CD4-positive, alpha-beta T cell treated with Interleukin-4 for 1 hour (primary cell): ENCODE measurements at places on chromosomes 16 and 17.

DNA sequence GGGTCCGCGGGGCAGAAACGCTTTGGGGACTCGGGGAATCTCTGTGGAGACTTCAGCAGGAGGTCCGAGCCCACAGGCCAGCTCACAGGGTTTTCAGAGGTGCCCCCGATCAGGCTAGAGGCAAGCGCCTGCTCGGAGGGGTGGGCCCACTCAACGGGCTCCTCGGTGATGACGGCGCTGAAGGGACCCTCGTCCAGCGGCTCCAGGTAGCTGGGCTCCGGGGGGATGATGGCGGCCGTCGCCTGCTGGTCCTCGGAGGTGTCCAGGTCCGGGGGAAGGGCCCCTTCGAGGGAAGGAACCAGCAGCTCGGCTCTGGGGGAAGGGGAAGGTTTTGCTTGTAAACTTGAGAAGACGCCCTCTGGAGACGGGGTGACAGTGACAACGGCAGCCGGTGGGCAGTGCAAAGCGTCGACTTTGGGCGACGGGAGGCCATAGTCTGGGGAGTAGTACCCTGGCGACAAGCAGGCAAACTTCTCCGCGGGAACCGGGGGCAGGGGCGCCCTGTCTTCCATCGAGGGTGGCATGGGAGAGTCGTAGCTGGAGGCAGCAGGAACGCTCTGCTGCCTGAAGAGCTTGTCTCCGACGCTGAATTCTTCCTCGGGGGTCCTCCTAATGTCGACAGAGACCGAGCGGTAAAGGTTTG, 63.2 kb downstream of the ZNF778 start:
- no peak for DNase-seq

DNA sequence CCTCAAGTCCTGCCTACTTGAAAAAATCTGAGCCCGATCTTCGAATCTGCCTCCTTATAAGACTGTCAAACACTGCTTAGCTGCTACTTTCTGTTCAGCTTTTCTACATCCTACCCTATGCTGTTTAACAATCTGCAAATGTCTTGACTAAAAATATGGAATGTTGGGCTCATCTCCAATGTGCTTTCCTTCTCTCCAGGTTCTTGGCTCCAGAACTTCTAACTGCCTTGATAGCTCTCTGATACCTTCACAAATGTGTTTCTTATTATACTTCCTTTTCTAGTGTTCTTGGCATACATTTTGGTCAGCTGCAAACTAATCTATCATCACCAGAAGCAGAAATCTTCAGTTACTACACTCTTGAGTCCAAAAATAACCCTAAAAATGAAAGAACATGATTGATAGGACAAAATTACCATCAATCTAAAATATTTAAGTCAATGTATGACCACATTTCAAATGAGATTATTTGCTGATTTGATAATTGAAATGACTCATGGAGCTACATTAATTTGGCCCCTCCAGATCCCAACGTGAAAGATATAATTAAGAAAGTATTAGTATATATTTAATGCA, 372.3 kb upstream of the MON1B start:
- DNase-seq: no peak

DNA sequence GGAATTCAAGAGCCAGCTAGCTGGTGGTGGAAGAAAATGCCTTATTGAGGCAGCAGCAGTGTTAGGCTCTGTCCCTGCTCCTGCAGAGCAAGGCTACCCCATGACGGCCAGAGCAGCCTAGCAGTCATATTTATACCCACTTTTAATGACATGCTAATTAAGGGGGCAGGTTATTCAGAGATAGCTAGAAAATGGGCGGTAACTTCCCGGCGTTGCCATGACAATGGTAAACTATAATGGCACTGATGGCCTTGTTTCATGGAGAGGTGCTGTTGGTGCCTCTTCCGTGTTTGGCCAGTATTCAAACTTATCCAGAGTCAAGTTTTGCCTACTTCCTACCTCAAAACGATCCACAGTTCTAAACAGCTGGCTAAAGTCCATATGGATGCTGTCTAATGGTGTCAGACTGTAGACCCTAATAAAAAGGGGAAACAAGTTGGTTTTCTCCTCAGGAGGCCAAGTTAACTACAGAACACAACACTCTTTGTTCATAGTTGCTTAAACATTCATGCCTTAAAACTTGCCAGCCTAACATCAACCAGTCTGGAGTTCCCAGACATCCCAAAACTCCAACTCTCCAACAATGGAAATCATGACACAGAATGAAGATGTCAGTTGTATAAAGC, 3.7 kb upstream of the SCNN1B start:
- no peak for DNase-seq

- DNase-seq: no peak
Measured at GRCh38 chr16:71637398-71637797, 11.4 kb downstream of the MARVELD3 start.

GRCh38 chr17:350706-351448, 1.7 kb downstream of the RPH3AL start:
- DNase-seq: no peak

DNA sequence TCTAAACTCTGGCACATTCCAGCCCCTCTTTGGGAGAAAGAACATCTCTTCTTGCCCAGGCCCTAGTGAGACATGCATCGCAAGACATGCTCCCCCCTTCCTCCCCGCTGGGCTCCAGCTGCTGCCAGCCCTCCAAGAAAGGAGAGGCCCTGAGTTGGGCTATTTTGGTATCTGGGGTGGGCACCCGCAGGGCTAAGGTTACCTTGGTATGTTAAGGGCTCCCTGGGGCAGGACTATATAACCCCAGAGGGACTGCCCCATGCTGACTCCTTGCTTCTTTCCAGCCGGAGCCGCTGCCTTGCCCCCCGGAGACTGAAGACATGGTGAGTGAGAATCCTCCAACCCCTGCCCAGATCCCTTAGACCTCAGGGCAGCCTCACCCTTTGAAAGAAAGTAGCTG, at the start of gene MYL11:
Gene MYL11 (plus strand): TSS at position 265 of the 400 bp plus-strand sequence. CDS start 56 bp downstream, at position 321.
- DNase-seq: no peak

GRCh38 chr17:5050278-5050677, 15.1 kb upstream of the SLC52A1 start:
- no peak for DNase-seq

GRCh38 chr17:58316260-58316960, 12.2 kb downstream of the TSPOAP1 start:
- DNase-seq: peak; percentile 9
